CD8-positive, alpha-beta memory T cell (primary cell): ENCODE measurements at places on chromosomes 3 and 15. TPM values are rescaled to one million over a fixed set of nuclear protein-coding genes. Genes with fewer than 3 reads are reported as not detected.

The ISLR2 gene
- total RNA-seq: not detected

The TPRG1 gene
- 28.6 TPM for total RNA-seq

DNA sequence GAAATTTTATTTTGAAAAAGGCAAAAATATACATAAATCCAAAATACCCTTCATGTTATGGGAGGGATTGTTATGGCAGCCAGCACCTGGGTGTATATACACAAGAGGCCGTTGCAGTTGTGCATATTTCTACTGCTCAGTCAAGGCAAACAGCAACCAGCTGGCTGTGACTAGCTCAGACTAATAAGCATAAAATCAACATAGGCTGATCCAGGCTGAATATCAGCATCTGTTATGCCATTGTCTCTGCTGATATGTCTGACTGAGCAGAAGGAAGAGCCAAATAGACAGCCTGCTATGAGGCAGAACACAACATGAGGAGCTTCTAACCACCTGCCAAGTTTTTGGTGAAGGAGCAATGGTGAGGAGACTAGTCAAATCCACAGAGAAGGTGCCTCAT, 457.5 kb upstream of the ALCAM start:
- no peak overlapping the region for H3K27ac ChIP-seq
- no peaks in the 10 kb centered on the region for H3K27me3 ChIP-seq
- no peak overlapping the region for H3K4me3 ChIP-seq
- DNase-seq: no peak
- no peaks in the 10 kb centered on the region for H3K4me1 ChIP-seq

The ACTC1 gene
- total RNA-seq: not detected

DNA sequence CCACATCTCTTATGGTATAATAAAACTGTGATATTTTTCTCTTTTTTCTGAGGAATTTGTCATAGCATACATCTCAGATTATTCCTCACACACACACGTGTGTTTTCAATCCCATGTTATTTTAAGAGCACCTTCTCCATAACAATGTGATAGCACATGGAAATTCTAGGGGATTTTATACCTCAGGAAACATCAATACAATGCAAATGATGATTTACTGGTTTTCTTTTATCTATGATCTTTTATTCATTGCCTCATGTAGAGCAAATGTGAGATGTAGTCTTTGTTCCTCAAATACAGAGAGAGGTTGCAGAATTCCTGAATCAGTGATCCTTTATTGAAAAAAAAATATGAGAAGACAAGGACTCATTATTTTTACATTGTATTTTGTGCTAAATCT, 128.3 kb upstream of the ROBO1 start:
- H3K4me3 ChIP-seq: no peak overlapping the region
- DNase-seq: no peak
- no peaks in the 10 kb centered on the region for H3K4me1 ChIP-seq
- H3K36me3 ChIP-seq: no peaks in the 10 kb centered on the region
- H3K27ac ChIP-seq: no peak overlapping the region
